ENCODE measurements at places on chromosomes 3 and 15.
A peak's percentile ranks its signal among the peaks of the same experiment; 100 is the strongest.

DNA sequence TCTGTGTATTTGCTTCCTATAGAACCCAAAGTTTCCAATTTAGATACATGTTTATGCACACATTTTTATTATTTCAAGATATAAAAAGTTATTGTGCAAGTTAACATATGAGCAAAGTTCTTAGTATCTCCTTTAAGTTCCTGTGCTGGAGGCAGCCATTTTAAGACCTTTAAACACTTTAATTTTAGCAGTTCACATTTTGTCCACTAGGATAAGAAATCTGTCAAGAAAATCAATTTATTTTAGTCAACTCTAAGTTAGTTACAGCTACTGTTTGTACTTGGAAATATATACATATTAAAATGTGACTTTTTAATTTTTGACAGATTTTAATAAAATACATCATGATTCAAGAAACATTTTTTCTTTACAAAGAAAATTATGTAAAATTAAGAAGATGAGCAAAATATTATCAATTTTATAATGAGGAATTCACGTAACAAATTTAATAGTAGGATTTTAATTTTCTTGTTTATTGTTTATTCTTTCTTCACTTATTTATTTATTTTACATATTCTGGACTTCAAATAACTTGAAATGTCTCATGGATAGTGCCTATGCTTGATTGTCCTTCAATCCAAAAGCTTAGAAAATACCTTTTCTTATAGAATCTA, 402.6 kb upstream of the GBE1 start:
- no peak overlapping the region for H3K4me3 ChIP-seq
- no peaks in the 10 kb centered on the region for H3K4me1 ChIP-seq
- DNase-seq = peak; percentile 53

GRCh38 chr3:186525369-186526255, 18.6 kb downstream of the CRYGS start:
- H3K4me1 ChIP-seq = no peaks in the 10 kb centered on the region
- H3K27me3 ChIP-seq = no peaks in the 10 kb centered on the region
- H3K27ac ChIP-seq = no peak overlapping the region
- no peak overlapping the region for H3K4me3 ChIP-seq
- H3K36me3 ChIP-seq = no peaks in the 10 kb centered on the region

- no peak overlapping the region for H3K4me3 ChIP-seq
- H3K27me3 ChIP-seq = no peaks in the 10 kb centered on the region
- no peak overlapping the region for H3K27ac ChIP-seq
- DNase-seq = no peak
- H3K4me1 ChIP-seq = peaks cover 6% of the 10 kb centered on the region
Observed at GRCh38 chr15:57835119-57835518, 128.6 kb downstream of the POLR2M start.

GRCh38 chr3:77449459-77450350, 409.8 kb downstream of the ROBO2 start:
- no peaks in the 10 kb centered on the region for H3K36me3 ChIP-seq
- no peaks in the 10 kb centered on the region for H3K27me3 ChIP-seq
- no peak overlapping the region for H3K4me3 ChIP-seq
- no peak overlapping the region for H3K27ac ChIP-seq

DNA sequence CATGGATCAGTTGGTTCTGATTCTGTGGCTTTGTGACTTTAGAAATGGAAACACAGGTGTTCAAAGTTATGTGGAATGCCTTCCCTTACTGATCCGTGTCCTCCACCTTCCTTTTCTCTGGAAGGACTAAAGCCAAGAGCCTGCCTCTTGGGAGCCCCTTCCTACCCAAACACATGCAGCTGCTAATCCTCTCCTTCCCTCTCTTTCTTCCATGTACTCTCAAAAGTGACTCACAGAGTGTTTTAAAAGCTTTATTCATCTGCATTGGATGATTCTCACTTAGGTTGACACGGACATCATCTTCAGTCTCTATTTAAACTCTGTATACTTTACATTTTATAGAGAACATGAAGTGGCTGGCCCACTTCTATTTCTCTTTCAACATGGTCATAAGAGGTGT, 856.5 kb upstream of the ARPP21 start:
- DNase-seq = no peak
- no peaks in the 10 kb centered on the region for H3K36me3 ChIP-seq
- H3K4me1 ChIP-seq = no peaks in the 10 kb centered on the region
- H3K27me3 ChIP-seq = no peaks in the 10 kb centered on the region
- H3K27ac ChIP-seq = no peak overlapping the region

GRCh38 chr3:55161231-55161630, 233.4 kb upstream of the LRTM1 start:
- no peaks in the 10 kb centered on the region for H3K36me3 ChIP-seq
- DNase-seq = no peak
- no peak overlapping the region for H3K4me3 ChIP-seq
- H3K27ac ChIP-seq = no peak overlapping the region

DNA sequence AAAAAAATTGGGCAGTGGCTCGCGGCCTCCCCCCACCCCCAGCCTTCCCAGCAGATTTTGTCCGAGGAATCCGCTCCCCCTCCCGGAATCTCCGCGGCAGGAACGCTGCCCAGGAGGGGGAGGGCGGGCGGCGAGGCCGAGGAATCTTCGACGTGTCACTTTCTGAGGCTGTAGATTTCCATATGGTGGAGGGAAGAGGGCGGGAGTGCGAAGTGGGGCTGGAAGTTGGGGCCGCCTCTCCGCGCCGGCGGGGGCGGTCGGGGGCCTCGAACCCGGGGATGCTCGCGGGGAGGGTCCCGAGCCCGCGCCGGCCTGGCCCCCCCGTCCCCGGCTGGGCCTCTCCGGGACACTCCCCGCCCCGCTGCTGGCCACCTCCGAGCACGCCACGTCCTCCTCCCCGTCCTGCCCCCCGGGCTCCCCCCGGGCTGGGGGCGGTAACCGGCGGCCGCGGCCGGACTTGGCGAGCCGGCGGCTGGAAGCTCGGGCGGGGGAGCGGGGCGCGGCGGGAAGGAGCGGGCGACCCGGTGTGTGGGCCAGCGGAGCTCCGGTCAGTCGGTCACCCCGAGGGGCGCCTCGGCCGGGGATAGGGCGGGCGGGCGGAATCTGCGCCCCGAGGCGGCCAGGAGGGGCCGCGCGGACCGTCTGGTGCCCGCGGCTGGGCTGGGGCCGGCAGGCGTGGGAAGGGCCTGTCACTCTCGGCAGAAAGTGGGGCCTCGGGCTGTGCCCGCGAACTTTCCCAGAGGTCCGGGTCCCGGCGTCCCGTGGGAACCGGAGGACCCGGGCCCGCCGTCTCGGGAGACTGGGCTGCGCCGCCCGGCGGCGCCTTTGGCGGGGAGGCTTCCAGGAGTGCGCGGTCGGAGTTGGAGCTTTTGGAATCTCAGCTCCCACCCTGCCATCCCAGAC, 951 bp downstream of the FNDC3B start:
- peaks cover 48% of the 10 kb centered on the region for H3K4me1 ChIP-seq
- H3K27me3 ChIP-seq = no peaks in the 10 kb centered on the region
- peaks cover 14% of the 10 kb centered on the region for H3K36me3 ChIP-seq
- DNase-seq = peak; percentile 68

- no peaks in the 10 kb centered on the region for H3K36me3 ChIP-seq
- H3K27ac ChIP-seq = no peak overlapping the region
- H3K4me3 ChIP-seq = no peak overlapping the region
- H3K4me1 ChIP-seq = 0 out of 2 replicates have a peak, but pooled peaks cover 5% of the 10 kb centered on the region
Observed at GRCh38 chr3:158095814-158096704, 10.2 kb downstream of the SHOX2 start.

GRCh38 chr3:52062505-52062904, 6.1 kb upstream of the DUSP7 start:
- no peak overlapping the region for H3K27ac ChIP-seq
- no peak overlapping the region for H3K4me3 ChIP-seq
- H3K36me3 ChIP-seq = no peaks in the 10 kb centered on the region
- DNase-seq = no peak
- no peaks in the 10 kb centered on the region for H3K27me3 ChIP-seq
- peaks cover 14% of the 10 kb centered on the region for H3K4me1 ChIP-seq

DNA sequence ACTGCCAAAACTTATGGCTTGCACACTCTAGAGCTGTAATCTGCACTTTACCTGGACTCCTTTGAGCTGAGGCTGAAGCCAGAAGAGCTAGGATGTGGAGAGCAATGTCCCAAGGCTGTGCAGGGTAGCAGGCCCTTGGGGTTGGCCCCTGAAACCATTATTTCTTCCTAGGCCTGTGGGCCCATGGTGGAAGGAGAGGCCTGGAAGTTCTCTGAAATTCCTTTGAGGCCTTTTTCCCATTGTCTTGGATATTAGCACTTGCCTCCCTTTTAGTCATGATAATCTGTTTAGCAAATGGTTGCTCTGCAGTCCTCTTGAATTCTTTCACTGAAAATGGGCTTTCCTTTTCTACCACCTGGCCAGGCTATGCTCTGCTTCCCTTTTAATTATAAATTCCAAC, 102.0 kb upstream of the SGO1 start:
- no peak for DNase-seq
- no peak overlapping the region for H3K4me3 ChIP-seq
- no peaks in the 10 kb centered on the region for H3K36me3 ChIP-seq
- H3K4me1 ChIP-seq = no peaks in the 10 kb centered on the region

DNA sequence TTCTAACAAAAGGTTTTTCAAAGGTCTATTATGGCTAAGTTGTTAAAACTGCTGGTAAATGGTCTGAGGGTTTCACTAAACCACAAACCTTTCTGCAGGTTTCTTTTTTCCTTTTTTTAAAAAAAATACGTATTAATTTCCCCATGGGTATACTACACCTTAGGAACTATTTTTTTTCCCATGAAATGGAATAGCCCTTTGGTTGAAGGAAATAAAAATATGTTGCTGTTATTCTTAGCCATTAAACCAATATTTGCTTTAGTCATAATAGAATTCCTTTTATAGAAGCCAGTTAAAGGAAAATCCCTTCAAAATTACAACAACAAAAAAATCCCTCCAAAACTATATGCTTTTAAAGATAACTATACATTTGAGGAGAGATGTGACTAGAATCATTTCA, 1303.3 kb downstream of the ROBO2 start:
- H3K36me3 ChIP-seq = no peaks in the 10 kb centered on the region
- H3K27ac ChIP-seq = no peak overlapping the region
- H3K4me1 ChIP-seq = peaks cover under 1% of the 10 kb centered on the region
- DNase-seq = no peak
- no peaks in the 10 kb centered on the region for H3K27me3 ChIP-seq
- H3K4me3 ChIP-seq = no peak overlapping the region

DNA sequence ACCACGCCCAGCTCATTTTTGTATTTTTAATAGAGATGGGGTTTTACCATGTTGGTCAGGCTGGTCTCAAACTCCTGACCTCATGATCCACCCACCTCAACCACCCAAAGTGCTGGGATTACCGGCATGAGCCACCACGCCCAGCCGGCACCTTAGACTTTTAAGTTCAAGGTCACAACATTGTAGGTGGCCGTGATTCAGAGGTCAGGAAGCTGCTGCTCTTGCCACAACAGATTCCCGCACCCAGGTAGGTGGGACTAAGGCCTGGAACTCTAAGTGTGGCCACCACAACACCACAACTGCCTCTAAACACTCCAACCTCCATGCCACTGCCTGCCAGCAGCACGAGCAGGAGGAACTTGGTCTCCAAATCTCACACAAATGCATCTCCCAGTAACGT, 196.8 kb downstream of the STT3B start:
- no peaks in the 10 kb centered on the region for H3K4me1 ChIP-seq
- DNase-seq = no peak
- no peak overlapping the region for H3K4me3 ChIP-seq

- no peak overlapping the region for H3K4me3 ChIP-seq
- DNase-seq = no peak
- H3K36me3 ChIP-seq = no peaks in the 10 kb centered on the region
- peak overlapping the region; percentile 61 for H3K27ac ChIP-seq
- H3K4me1 ChIP-seq = peaks cover 11% of the 10 kb centered on the region
Observed at GRCh38 chr15:28289694-28290463, 32.1 kb downstream of the HERC2 start.

DNA sequence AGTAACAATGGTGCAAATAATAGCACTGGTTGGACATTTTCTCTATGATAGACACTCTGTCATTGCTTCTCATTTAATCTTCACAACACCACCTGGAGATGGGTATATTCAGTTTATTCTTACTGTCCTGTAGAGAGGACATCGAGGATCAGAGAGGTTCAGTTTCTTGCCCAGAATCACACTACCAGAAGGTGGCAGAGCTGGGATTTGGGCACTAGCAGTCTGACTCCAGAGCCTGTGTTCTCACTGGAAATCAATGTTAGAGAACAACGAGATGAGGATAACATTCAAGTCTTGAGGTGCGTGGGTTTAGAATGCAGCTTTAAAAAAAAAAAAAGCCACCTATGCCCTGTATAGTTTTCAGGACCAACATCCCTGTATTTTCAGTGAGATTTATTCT, 127.8 kb downstream of the SYNPR start:
- no peaks in the 10 kb centered on the region for H3K4me1 ChIP-seq
- H3K36me3 ChIP-seq = no peaks in the 10 kb centered on the region
- no peaks in the 10 kb centered on the region for H3K27me3 ChIP-seq
- no peak overlapping the region for H3K27ac ChIP-seq
- DNase-seq = no peak

DNA sequence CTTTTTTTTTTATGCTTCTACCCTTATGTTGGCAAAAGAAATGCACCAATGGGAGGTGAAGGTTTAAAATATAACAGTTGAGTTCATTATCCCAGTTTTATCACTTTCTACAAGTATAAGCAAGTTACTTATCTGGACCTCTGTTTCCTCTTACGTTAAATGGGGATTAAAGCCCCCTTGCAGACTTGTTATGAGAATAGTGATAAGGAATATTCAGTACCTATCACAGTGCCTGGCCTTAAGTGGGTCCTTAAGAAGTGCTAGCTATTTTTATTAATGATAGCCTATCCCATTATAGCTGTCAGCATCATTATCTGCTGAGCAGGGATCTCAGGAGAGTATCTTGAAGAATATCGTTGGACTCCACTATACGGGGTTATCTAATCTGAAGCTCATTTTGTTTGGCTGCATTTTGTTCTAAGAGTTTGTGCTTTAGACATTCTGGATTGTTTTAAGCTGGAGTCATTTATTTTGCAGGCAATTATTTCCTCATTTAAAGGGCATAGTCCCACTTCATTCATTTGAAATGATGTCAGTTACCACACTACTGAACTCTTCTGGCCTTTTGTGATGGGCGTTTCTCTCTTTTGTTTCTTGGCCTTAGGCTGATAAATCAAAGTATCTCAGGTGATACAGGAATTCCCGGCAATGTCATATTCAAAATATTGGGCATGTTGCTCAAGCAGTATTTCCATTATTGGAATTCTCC, 28.8 kb downstream of the RAB8B start:
- no peak overlapping the region for H3K4me3 ChIP-seq
- peaks cover 15% of the 10 kb centered on the region for H3K4me1 ChIP-seq
- no peak overlapping the region for H3K27ac ChIP-seq

DNA sequence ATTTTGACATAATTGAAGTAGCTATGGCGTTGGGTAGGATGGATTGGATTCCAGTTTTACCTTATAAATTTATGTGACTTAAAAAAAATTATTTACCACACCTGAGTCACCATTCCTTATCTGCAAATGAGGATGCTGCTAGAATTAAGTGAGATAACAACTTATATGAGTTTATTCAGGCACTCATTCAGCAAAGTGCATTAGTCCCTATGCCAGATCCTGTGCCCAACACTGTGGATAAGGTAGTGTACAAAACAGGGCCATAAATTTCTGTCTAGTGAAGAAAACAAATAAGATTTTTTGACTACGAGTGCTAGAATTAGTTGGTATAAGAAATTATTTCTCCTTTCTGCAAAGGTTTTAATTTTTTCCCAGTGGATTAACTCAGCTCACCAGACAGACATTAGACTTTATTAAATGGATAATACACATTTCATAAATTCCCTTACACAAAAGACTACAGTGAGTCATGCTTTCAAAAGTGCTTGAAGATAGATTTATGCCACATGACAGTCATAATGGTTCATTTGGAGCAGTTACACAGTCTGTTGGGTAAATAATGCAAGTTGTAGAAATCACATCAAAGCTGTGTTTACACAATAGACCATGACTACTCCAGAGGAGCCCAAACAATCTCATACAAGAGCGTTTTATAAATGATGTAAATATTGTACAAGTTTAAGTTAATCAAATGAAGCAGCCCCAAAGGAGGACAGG, 129.9 kb upstream of the TGFBR2 start:
- H3K27ac ChIP-seq = no peak overlapping the region
- no peaks in the 10 kb centered on the region for H3K4me1 ChIP-seq
- no peak for DNase-seq
- no peaks in the 10 kb centered on the region for H3K36me3 ChIP-seq
